ENCODE measurements at places on chromosomes 11 and 22.
A peak's percentile ranks its signal among the peaks of the same experiment; 100 is the strongest.

- DNase-seq = no peak
Observed at GRCh38 chr22:22838148-22838786, 49.3 kb upstream of the IGLL5 start.

DNA sequence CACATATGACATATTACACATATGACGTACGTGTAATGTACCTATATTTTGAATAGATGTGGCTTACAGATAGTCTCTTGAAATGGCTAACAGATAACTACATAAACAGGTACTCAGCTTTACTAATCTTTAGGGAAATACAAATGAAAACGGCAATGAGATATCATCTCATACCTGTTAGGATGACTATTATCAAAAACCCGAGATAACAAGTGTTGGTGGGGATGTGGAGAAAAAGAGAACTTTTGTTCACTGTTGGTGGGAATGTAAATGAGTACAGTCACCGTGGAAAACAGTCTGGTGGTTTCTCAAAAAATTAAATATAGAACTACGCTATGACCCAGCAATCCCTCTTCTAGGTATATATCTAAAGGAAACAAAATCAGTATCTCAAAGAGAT, 247.6 kb downstream of the ETS1 start:
- no peak for DNase-seq

DNA sequence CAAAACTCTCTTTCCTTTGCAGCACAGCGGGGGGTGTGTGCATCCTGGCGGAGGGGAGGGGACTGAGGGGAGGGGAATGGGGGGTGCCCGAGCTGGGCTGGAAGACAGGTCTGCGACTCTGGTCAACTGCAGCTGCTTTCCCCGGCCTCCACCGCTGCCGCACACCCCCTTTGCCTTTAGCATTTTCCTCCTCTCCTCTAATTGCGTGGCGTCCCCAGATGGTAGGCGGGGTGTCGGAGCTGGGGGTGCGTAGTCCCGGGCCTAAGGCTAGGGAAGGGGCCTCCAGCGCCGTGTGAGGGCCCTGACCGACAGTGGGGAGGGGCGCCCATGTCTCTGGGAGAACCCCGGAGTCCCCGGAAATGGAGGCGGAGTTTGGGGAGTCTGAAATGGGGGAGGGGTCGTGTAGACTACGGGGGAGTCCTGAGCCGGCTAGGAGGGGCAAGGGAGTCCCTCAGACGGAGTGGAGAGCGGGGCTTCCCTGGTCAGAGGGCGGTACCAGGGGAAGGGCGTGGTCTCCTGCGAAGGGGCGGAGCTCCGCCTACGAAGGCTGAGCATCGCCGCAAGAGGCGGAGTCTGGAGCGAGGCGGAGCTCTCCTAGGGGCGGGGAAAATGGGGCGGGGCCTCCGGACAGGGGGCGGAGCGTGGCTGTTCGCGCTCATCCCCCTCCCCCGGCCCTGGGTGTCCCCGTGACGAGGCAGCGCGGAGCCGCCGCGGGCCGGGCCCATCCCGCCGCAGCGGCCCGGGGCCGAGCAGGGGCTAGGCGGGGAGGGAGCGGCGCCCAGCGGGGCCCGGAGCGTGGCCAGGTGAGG, at the start of gene PELI3:
PELI3 (plus strand) TSS at position 681 of the 809 bp plus-strand sequence. CDS start 1,224 bp downstream, outside the sequence.
- DNase-seq = peak; percentile 55

GRCh38 chr22:25069758-25070481, 117.4 kb downstream of the KIAA1671 start:
- no peak for DNase-seq

DNA sequence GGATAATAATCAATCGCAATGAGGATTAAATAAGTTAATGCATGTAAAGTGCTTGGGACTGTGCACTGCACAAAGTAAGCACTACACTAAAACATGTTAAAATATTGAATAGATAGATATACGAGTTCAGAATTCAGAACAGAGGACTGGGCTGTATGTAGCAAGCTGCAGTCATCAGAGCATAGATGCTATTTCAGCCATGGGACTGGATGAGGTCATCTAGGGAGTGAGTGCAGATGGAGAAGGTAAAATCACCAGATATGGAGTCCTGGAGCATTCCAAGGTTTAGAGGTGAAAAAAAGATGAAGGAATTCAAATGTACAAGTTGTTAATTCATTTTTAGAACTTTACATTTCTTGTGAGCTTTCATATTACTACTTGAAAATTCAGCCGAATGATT, 347.5 kb upstream of the DDI1 start:
- no peak for DNase-seq

- DNase-seq = no peak
Observed at GRCh38 chr22:34579519-34579918, 486.4 kb upstream of the ISX start.

DNA sequence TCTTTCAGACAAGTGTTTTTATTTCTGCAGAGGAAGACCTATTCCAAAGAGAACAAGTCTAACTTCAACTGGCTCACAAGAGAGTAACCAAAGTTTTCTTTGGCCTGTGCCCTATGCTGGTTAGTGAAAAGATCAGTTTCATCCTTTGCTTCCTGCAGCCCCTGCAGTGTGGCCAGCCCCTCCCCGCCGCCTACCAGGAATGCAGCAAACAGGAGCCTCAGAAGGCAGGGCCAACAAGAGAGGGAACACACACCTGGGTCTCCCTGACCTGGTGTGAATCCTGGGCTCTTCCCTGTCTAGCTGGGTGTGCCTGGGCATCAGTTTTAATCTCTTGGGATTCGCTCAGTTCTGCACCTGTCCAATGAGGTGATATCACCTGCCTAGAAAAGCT, 21.5 kb upstream of the SCARF2 start:
- DNase-seq = no peak

- peak; percentile 51 for DNase-seq
Observed at GRCh38 chr11:110801328-110801727, 89.1 kb upstream of the ARHGAP20 start.

GRCh38 chr11:124194293-124195188, 11.4 kb downstream of the OR10D3 start:
- DNase-seq = no peak

DNA sequence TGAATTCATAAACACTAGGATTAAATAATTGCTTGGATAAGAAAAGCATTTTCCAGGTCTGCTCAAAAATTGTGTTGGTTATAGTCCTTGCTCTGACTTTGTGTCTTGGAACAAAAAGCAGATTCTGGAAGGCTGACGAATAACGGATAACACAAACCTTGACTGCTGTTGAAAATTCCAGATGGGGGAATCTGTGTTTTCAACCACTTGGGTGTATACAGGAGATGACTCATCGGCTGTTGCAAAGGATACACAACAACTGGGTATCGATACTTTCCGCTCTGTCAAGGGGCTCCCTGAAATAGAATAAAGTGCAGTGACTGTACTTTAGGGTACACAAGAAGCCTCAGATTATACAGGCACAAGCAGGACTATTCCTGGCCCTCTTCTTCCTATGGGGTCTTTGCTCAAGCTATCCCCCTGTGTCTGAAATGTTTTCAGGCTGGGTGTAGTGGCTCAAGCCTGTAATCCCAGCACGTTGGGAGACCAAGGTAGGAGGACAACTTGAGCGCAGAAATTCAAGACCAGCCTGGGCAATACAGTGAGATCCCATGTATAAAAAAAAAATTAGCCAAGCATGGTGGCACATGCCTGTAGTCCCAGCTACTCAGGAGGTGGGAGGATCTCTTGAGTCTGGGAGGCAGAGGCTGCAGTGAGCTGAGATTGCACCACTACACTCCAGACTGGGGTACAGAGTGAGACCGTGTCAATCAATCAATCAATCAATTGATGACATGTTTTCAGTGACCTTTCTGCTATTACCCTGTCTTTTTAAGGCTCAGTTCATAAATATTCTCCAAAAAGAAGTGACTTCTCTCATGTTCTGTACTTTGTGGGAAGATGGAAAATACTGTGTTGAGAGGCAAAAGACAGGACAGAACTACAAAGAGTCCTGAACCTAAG, 48.6 kb upstream of the UCP3 start:
- no peak for DNase-seq

DNA sequence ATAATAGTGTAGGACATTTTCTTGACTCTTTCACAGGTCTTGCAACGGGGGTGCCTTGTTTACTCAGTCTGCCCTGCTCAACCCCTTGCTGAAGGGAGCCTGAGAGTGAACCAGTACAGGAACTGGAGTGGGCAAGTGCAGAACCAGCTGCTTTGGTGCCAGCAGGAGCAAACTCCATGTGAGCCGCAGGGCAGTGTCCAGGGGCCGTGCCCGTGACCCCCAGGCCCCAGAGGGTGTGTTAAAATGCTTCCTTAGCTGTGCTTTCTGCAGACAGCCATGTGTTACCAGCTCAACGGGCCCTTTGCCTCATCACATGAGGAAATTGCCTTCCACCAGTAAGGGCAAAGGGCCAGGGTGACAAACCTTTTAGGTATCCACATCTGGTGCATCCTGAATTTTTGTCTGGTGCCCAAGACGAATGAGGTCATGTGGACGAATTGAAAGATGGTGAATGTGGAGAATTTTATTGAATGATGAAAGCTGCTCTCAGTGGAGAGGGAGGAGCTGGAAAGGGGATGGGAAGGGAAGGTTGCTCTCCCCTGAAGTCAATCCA, 53.6 kb upstream of the OR5D13 start:
- no peak for DNase-seq

DNA sequence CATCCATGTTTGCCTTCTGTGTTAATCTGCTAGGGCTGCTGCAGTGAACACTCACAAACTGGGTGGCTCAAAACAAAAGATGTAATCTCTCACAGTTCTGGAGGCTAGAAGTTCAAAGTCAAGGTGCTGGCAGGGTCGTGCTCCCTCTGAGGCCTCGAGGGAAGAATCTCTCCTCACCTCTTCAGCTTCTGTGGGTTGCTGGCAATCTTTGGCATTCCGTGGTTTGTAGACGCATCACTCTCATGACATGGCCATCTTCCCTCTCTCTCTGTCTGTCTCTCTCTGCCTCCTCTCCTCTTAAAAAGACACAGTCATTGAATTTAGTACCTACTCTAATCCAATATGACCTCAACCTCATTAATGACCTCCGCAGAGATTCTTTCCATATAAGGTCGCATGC, 78.8 kb downstream of the TSPAN18 start:
- DNase-seq = no peak

DNA sequence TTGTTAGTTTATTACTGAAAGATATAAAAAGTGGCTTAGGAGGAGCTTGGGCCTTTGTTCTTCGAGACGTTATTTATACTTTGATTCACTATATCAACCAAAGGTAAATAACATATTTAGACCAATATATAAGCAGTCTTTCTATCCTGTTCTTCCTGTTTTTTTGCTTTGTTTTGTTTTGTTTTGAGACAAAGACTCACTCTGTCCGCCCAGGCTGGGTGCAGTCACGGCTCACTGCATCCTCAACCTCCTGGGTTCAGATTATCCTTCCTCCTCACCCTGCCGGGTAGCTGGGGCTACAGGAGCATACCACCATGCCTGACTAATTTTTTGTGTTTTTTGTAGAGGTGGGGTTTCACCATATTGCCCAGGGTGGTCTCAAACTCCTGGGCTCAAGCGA, 66.8 kb downstream of the ATM start:
- DNase-seq = no peak

- DNase-seq = no peak
Observed at GRCh38 chr22:36067235-36067558, 38.6 kb upstream of the RBFOX2 start.

GRCh38 chr11:1887451-1888346, 4.0 kb downstream of the PRR33 start:
- no peak for DNase-seq

DNA sequence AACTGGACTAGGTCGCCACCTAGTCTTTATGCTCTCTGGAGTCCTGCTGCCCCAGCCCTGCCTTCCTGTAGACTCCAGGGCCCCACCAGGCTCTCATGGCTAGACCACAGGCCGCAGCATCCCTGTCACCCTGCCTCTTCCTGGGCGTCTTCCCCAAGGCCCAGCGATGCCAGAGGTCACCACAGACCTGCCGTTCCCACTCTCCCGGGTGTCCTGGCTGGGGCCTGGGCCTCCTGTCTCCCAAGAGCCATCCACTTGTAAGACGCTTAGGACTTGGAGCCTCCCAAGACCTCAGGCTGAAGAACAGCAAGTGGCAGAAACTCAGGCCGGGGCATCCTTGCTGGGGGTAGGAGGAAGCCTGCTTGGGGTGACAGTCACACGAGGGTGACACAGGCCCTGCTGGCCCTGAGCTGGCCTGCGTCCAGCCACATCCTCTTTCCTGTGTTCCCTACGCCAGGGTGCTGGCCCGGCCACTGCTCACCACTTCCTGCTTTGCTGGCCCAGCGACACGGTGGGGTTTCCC, 2.0 kb upstream of the TCIRG1 start:
- no peak for DNase-seq

DNA sequence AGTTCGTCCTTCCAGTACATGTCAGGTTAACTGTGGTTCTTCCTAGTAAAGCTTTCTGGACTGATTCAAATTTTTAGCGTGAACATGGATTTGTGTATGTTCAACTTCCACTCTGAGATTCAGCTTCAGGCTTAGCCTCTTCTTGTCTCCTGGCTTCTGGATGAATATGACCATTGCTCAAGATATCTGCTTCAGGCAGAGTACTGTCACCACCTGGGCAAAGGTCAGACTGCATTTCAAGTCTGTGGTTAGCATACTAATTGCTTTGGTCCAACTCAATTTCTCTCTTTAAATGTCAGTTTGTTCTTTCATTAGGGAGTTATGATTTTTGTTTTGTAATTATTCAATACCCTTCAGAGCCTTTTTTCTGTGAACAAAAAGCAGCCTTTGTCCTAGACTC, 440.0 kb downstream of the NELL1 start:
- DNase-seq = no peak

GRCh38 chr11:838441-839279, 3.7 kb downstream of the POLR2L start:
- DNase-seq = no peak

DNA sequence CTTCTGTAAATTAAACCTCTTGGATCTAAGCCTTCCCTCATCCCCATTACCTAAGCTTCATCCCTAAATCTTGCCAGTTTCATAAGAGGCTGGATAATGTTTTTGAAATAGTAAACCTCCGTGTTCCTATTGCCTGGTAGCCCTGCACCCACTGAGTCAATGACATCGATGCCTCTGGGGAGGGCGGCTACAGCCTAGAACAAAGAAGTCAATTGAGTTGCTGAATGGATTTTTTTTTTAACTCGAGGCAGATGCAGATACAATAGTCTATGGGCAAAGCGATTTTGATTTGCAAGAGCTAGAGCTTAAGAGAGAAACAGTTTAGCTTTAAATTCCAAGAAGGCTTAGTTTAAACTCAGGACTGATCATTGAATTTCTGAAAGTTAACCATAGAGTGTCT, 121.3 kb downstream of the NECTIN1 start:
- no peak for DNase-seq

DNA sequence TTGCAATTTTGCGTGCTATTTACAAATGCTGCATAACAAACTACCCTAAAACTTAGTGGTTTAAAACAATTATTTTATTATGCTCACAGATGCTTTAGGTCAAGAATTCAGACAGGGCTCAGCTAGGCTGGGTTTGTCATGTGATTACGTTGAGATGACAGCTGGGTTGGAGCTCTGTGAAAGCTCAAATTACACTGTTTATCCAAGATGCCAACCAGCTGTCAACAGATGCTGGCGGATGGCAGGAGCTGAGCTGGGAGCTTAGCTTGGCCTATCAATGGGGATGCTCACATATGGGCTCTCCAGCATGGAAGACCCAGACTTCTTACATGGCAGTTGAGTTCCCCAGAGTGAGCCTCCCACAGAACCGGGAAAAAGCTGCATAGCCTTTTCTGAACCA, 62.7 kb downstream of the STK33 start:
- no peak for DNase-seq

- no peak for DNase-seq
Observed at GRCh38 chr11:74717221-74717969, 13.8 kb downstream of the CHRDL2 start.
